ENCODE measurements at places on chromosomes 13 and 19.
A peak's percentile ranks its signal among the peaks of the same experiment; 100 is the strongest.

DNA sequence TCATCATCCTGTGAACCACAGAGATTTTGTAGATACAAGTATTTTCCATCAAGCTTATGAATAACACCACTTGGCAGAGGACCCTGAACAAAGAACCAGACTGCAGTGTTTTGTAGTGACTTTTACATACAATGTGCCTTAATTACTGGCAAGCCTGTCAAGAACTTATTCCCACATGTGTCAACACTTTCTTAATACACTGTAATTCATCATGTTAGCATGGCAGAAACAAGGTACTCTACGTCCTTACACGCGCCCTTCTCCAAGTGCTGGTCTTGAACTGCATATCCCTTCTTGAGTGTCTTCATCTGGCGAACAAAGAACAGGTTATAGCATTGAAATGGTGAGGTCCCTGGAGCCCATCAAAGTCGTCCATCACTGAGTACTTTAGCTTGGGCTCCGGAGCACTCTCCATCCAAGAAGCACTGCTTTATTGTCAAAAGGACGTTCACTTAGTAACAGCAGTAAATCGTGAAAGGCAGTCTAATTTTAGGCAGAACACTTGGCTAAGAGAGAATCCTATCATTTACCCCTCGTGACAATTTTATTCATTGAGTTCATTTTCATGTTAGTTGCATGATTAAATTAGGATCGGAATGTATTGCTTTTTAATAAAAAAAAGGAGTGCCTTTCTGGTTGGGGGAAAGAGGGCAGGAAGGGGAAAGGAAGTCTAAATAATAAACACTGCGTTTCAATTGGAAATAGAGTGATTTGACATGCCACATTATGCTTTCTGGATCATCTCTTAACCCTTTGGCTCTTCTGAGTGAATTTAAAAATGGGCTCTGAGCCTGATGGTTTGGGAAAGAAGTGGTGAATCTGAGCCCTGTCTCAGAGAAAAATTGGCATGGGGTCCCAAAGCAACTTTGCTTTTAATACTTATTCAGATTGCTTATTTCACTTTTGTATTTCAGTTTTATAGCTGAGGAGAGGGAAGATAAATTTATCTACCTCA is 376.1 kb downstream of the DLEU7 start:
- no peak for DNase-seq

DNA sequence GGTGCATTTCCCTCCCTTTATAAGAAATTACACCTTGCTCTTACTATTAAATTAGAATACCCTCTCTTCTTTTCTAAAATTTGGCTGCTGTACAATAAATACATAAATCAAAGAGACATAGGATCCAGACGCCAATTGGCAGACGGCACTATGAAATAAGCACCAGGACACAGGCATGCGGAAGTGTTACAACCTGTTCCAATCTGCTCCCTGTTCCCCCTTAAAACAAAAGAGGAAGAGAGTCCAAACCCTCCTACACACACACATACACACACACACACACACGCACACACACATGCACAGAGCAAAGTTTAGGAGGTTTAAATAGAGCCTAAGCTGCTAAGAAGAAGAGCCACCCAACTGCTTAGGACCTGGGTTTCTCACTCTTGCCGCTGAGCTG is 75.6 kb upstream of the ZNF507 start:
- DNase-seq = no peak

DNA sequence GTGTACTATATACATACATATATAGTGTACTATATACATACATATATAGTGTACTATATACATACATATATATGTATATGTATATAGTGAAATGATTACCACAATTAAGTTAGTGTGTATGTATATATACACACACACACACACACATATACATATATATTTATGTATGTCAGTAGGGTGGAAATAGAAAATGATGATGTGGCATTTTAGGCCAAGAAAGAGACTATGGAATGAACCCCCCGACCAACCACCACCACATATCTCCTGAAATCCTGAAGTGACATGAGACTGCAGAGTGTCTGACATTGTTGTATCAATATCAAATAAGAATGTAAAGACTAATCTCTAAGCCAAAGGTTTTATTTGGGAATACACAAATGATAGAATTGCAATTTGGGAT is 107.6 kb downstream of the RFC3 start:
- DNase-seq = no peak

DNA sequence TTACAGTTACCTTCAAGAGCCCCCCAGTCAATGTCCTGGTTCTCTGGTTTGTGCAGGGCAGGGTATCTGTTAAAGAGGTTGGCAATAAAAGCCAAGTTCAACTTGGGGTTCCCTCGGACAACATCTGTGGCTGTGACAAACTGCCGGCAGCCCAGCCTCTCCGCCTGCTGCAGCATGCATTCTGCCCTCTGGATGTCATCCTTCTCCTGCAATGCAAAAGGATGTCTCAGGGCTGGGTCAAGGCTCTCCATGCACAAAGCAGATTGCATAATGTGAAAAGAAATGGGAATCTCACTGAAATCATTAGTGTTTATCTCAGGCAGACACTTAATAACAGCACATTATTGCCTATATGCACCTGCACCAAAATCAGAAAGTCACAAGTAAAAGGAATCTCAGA is 35.1 kb downstream of the LCP1 start:
- DNase-seq = no peak

GRCh38 chr19:4744451-4745174 is 21.0 kb upstream of the DPP9 start:
- DNase-seq = no peak

DNA sequence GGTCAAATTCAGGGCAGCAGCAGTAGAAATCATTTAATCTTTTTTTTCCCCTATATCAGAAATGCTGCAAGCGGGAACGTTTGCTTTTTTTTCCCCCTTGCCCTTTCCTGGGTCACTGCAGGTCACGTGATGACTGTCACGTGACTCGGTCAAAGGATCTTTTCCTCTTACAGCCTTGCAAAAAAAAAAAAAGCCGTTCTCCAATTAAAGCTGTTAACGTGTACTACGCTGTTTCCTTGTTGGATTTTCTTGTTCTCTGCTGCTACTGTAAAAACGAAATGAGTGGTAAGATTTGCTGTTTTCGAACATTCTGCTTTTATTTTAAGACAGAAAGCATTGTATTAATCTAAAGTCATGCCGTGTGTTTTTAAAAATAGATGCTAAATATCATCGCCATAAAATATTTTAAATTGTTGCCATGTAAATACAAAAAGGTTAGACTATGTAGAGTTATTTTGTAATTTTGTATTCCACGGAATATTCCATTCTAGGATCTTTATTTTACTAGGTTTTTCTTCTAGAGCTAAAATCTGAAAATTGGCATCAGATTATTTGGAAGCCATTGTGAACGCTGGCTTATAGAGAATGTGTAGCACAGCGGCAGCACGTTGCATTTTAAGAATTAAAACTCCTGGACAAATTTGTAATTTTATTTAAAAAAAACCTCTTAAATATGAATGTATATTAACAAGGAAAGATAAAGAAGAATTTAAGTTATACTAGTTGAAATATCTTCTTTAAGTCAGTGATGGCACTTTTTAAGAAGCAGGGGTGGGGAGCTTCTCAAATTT is 109.8 kb upstream of the MLNR start:
- DNase-seq = peak; percentile 27

DNA sequence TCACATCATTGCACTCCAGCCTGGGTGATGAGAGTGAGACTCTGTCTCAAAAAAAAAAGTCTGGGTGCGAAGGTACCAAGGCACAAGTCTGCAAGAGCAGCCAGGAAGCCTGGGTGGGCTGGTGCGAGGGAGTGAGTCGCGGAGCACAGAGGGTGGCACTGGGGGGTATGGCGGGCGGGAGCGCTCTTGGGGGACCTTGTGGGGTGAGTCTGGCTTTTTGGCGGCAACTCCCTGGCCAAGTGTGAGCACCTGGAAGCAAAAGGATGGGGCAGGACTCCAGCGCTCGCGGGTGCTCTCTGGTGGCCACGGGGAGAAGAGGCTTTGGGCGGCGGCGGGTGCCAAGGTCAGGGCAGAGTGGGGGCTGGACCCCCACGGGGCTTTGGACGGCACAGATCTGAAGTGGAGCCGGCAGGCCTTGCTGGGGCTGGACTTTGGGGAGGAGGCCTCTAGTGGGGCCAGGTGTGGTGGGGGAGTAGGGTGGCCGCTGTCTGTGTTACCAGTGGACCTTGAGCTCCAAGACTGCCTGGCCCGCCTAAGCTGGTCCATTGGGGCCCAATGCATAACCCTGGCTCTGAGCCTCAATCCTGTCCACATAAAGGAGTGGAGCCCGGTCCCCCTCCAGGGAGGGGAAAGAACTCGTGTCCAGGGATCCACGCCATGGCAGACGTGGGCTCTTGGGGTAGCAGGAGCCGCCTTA is 1.6 kb downstream of the P2RY11 start:
- peak; percentile 80 for DNase-seq

DNA sequence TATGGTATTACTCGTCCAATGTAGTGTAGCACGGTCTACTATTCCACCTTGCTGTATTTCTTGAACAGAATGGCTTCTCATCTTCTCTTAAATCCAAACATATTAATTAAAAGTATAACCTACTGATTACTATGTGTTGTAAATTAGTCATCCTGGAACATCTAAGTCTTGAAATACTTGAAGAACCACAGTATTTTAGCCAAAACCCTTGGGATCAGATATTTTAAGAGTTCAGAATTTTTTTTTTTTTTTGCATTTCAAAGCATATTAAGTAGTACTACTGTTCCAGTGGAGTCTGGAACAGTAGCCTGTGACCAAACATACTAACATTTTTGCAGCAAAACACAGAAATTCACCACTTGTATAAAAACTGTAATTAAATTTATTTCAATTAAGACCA is 30.1 kb downstream of the ZC3H13 start:
- DNase-seq = no peak

GRCh38 chr13:97328222-97328790 is 105.7 kb upstream of the RAP2A start:
- DNase-seq = no peak

DNA sequence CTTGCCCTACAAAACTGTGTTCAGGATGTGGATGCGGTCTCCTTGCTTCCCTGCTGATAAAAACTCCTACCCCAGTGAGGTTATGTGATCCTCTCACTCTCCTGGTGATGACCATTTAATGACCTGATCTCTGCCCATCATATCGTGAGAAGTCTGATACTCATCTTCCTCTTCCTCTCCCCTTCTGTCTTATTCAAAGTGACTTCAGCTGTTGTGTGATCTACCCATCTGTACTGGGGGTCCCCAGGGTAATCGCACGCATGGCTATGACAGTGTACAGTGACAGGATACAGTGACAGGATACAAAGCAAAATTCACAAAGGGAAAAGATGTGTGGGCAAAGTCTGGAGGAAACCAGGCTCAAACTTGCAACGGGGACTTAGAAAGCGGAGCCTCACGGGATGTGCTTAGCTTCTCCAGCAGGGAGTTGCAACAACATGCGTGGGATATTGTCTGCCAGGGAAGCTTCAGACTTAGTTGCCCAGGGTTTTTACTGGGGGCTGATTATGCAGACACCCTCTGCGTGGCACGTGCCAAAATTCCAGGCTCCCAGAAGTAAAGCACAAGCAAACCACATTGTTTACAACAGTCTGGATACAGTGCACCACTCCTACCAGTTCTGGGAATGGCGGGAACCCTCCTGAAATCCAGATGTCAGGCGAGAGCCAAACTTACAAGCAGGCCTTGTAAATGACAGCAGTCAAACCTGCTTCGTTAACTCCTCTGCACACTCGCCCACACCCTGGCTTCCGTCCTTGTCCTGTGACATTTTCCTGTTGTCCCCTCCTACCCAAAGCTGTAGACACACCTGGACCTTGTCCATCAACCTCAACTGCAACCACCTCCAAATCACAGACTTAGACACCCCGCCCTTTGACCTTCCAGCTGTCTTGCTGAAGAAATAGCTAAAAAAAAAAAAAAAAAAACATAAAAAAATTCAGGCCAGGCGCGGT is 18.0 kb upstream of the GARRE1 start:
- DNase-seq = no peak

GRCh38 chr13:26376430-26376829 is 122.5 kb downstream of the CDK8 start:
- DNase-seq = no peak

DNA sequence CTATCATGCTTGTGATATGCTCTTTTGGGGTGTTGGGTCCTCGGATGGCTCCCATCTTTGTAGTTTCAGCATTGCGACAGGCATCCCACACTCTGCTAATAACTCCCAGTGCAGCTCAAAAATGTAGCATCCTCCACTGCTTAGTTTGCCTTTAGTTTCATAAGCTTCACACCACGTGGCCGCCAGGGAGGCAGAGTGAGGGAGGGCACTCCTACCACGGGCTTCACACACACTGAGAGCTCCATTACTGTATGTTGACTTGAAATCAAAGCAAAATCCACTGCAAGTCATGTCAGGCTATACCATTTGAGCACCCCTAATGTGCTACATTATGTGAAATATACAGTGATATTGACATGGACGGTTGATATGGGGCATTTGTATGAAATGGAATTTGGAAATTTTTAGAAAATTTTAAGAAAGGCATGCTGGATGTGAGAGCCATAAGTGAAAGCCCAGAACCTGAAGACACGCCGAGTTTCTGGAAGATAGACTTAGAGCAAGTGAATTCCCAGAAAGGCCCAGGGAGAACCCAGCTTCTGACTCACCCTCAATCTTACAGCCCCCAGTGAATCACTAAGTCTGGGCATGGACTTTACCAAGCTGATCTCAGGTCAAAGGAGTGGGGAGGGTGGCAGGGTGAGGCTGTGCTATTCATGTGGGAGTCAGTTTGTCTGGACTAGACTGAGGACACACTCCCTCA is 94.1 kb downstream of the HSPH1 start:
- no peak for DNase-seq

GRCh38 chr19:46602392-46603194 is 1.5 kb downstream of the CALM3 start:
- DNase-seq = no peak

DNA sequence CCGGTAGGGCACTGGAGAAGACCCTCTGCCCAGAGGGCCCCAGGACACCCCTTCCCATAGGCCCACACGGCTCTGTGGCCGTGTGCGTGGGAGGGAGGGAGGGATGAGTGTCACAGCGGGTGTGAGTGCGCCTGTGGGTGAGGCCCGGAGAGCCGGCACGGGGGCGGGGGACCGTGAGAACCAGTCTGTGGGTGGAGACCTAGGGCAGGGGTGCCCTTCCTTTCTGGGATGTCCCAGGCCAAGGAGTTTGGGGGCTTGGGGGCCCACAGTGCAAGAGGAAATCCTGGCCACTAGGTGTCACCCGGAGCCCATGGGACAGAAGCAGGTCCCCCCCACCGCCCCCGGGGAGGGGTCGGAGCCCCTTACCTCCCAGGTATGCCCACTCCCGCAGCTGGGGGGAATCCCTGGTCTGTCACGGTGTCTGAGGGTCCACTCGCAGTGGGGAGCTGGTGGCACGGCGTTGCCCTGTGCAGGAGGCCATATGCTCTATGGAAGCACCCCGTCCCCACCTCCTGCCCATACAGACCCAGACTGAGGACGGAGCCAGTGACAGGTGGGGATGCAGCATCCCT is 16.0 kb upstream of the SLC7A10 start:
- DNase-seq = no peak

Data from T-helper 2 cell (primary cell).